ENCODE measurements at places on chromosomes 3 and 15.

GRCh38 chr15:61383421-61383820 is 154.3 kb upstream of the RORA start:
- DNase-seq = no peak

- no peak for DNase-seq
These were observed 422.7 kb downstream of the PLCL2 start for GRCh38 chr3:17307482-17307881.

DNA sequence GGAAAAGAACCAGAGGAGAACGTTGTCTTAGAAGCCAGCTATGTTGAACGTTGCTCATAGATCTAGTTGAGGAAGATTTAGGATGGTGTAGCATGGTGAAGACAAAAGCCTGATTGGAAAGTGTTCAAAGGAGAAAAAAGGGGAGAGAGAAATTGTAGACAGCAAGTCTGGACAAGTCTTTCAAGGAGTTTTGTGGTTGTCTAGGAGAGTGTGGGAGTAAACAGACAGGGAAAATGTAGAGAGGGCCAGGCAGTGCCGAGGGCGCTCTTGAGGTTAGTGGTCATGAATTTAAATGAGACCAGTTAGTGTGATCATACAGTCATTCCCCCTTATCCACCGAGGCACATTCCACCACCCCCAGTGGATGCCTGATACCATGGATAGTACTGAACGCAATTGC is 167.5 kb upstream of the IL12A start:
- no peak for DNase-seq

GRCh38 chr15:50249704-50250103 is 15.8 kb downstream of the HDC start:
- no peak for DNase-seq

GRCh38 chr15:74442604-74443003 is 8.8 kb upstream of the SEMA7A start:
- DNase-seq = no peak

DNA sequence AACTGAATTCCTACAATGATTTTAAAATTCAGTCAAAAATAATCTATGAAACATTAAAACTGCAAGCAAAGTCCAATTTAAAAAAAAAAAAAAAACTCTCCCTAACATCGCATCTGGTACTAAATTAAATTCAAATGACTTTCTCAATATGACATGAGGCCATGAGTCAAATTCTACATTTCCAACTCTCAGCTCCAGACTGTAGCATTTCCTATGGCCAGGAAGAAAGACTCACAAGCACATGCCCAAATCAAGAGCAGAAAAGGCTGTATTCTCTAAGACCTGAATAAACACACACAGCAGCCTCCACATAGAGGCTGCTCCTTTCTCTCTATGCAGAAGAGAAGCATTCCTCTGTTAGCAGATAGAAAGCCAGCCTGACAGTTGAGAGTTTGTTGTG is 729.2 kb downstream of the ROBO1 start:
- no peak for DNase-seq

GRCh38 chr15:83356501-83357399 is 72.3 kb upstream of the BNC1 start:
- DNase-seq = no peak

DNA sequence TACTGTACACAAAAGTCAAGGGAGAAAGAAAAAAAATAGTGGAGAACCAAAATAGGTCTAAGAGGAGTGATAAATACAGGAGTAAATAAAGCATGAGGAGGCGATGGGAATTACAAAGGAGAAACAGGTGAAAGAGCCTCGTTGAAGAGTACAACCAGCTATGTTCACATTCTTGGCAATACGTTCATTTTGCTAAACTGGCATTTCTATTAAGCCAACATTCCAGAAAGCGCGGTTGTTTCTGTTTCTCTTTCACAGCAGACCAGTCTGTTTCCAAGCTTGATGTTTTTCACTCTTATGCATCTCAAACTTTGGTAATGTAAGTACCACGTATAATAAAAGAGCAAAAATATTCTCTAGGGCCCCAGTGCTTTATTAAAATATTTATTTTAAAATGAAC is 74.5 kb downstream of the NSUN3 start:
- DNase-seq = no peak

- peak; percentile 76 for DNase-seq
These were observed 2.1 kb upstream of the CCDC80 start for GRCh38 chr3:112642912-112643506.

- DNase-seq = no peak
These were observed 46.4 kb downstream of the KLF15 start for GRCh38 chr3:126310816-126311215.

DNA sequence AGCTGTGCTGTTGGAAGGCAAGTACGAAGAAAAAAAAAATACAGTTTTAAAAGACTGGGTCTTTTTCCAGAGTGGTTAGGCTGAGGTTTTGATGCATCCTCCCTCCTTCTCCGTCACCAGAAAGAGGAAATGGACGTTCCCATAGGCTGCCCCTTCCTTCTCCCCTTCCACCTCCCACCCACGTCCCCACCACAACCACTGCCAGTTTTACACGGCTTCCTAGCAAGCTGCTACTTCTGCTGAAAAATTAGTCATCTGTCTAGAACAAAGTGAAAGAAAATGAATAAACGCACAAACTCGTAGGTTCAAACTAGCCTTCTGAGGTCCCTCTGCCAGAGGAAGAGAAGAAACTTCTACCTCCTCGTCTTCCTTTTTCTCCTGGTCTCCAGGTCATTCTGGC is 71.6 kb upstream of the RPL35A start:
- DNase-seq = no peak

All from activated CD4-positive, alpha-beta T cell treated with anti-CD3 and anti-CD28 coated beads, Interleukin-2, amount 50 U/mL, for 1 hour (primary cell).